ENCODE measurements at places on chromosomes 6 and 20. TPM values are rescaled to one million over a fixed set of nuclear protein-coding genes. Genes with fewer than 3 reads are reported as not detected.

LY6G6D gene
- total RNA-seq, result 6.6 TPM

PRKN gene
- 9.5 TPM for total RNA-seq

CLVS2 gene
- 6.4 TPM for total RNA-seq

ENPP5 gene
- total RNA-seq, result 3.8 TPM

RRAGD gene
- total RNA-seq, result 58.3 TPM
